ENCODE measurements at places on chromosomes 6 and 20. TPM values are rescaled to one million over a fixed set of nuclear protein-coding genes. Genes with fewer than 3 reads are reported as not detected.

TMC2 gene
- not detected for total RNA-seq

MYLK4 gene
- total RNA-seq, result not detected

RBM24 gene
- total RNA-seq, result 2.6 TPM

MROH8 gene
- 6.4 TPM for total RNA-seq

CST1 gene
- not detected for total RNA-seq

OPN5 gene
- total RNA-seq, result not detected

SLC17A3 gene
- not detected for total RNA-seq

- H3K27ac ChIP-seq, result no peak overlapping the region
- no peaks in the 10 kb centered on the region for H3K27me3 ChIP-seq
- H3K36me3 ChIP-seq, result no peaks in the 10 kb centered on the region
- DNase-seq, result no peak
- no peak overlapping the region for H3K4me3 ChIP-seq
- H3K4me1 ChIP-seq, result no peaks in the 10 kb centered on the region
Observed at GRCh38 chr6:113315879-113316278, 541.3 kb upstream of the MARCKS start.

DNA sequence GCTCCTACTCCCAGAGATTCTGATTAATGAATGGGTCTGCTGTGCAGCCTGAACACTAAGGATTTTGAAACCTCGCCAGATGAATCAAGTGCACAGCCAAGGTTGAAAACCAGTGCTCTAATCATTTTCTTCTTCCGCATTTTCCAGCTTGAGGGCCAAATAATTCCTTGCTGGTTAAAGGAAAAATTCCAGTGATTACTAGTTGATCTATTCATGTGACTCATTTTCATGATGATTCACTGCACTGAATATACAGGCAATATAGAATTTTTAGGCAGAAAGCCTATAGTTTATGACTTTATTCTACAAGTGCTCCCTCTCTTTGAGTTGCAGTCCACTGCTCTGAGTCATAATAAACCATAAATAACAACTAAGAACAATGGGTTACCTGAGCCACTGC is 80.6 kb upstream of the PROKR2 start:
- no peak overlapping the region for H3K4me3 ChIP-seq
- H3K27me3 ChIP-seq, result peaks cover 9% of the 10 kb centered on the region
- no peaks in the 10 kb centered on the region for H3K36me3 ChIP-seq
- H3K4me1 ChIP-seq, result no peaks in the 10 kb centered on the region

- H3K4me3 ChIP-seq, result no peak overlapping the region
- no peak overlapping the region for H3K27ac ChIP-seq
- peaks cover 29% of the 10 kb centered on the region for H3K4me1 ChIP-seq
- H3K27me3 ChIP-seq, result no peaks in the 10 kb centered on the region
- DNase-seq, result peak; percentile 29
Observed at GRCh38 chr20:50932691-50933280, 1.5 kb upstream of the ADNP start.

DNA sequence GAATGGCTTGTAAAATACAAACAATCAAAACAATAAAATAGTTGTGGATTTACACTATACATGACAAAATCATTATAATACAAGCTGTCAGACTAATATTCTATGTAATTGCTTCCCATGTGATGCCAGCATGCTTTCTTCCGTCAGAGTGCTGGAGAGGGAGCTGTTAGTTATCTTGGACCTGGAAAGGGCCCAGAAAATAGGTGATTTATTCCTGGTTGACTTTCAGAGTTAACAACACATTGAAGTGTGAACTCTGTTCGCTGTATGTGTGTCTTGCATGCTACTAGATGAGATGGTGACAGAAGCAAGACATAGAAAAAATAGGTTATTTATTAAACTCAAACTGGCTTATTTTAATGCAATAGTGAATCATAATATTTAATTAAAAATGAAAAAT is 70.2 kb downstream of the CDYL start:
- DNase-seq, result no peak
- H3K36me3 ChIP-seq, result no peaks in the 10 kb centered on the region
- H3K27me3 ChIP-seq, result no peaks in the 10 kb centered on the region
- no peak overlapping the region for H3K27ac ChIP-seq

DNA sequence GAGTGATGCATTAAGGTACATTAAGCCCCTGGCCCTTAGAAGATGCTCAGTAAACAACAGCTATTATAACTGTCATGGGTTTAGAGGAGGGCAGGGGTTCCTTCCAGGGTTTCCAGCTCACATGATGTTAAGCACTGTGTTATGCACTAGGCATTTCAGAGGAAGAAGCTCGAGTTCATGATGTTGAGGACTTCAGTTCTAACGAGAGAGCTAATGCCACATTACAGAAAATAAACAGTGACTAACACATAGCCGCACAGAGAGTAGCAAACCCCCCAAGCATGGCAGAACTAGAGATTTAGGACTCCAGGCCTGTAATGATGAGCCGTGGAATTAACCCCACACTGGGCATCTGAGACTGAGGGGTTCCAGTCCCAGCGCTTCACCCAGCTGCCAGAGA is 105.2 kb downstream of the UNC5CL start:
- H3K27me3 ChIP-seq, result no peaks in the 10 kb centered on the region
- DNase-seq, result no peak
- no peaks in the 10 kb centered on the region for H3K36me3 ChIP-seq
- no peaks in the 10 kb centered on the region for H3K4me1 ChIP-seq
- H3K4me3 ChIP-seq, result no peak overlapping the region

DNA sequence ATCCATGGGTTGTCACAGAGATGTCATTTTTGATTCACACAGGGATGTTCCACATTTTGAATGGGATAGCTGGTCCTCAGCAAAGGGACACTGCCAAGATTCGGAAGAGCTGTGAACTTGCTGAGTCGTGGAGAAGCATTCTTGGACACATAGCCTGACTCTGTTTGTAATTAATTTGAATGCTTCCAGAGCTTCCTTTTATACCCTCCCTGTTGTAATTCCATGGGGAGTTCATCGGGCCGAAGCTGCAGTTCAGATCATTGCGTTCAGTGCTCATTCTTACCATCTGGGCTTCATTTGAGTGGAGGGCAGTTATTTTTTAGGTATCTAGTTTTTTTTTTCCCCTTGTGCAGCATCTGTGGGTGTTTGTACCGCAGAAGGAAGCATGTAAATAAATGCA is 126.5 kb downstream of the SLC24A3 start:
- H3K36me3 ChIP-seq, result no peaks in the 10 kb centered on the region
- no peaks in the 10 kb centered on the region for H3K27me3 ChIP-seq
- no peak for DNase-seq
- H3K4me1 ChIP-seq, result peaks cover 11% of the 10 kb centered on the region
- no peak overlapping the region for H3K27ac ChIP-seq

DNA sequence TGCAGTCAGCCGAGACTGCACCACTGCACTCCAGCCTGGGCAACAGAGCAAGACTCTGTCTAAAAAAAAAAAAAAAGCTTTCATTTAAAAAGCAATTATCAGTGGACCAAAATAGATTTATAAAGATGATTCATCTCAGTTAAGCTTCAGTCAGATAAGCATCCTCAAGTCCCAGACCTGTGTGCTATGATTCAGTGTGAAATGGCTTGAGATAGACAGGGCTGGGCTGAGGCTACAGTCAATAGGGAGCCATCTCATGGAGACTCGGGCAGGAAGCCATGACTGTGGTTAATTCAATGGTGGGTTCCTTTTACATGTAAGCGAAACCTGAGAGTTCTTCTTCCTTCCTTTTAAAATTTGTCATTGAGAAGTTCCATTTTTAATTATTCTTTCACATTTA is 276.0 kb downstream of the TFAP2A start:
- no peaks in the 10 kb centered on the region for H3K4me1 ChIP-seq
- no peaks in the 10 kb centered on the region for H3K27me3 ChIP-seq
- H3K4me3 ChIP-seq, result no peak overlapping the region

GRCh38 chr20:34581341-34582184 is 23.0 kb downstream of the MAP1LC3A start:
- H3K4me3 ChIP-seq, result no peak overlapping the region
- peaks cover 25% of the 10 kb centered on the region for H3K4me1 ChIP-seq
- peaks cover 38% of the 10 kb centered on the region for H3K36me3 ChIP-seq
- no peaks in the 10 kb centered on the region for H3K27me3 ChIP-seq
- DNase-seq, result peak; percentile 67

DNA sequence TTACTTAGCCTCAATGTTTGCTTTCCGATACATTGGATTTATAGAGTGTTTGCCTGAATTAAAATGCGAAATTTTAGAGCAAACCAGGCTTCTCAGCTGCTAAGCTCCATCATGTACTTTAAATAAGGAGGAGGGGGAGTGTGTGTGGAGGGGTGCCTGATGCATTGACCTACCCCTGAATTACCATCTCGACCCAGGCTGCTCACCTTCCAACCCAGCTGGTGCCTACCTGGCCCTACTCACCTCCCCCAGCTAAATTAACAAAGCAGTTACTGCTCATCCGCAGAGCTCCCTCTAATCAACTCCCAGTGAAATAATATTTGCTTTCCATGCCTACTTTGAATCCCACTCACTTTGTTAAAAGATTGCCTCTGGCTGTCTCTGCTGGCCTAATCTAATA is 544.5 kb downstream of the MAFB start:
- no peaks in the 10 kb centered on the region for H3K4me1 ChIP-seq
- no peak overlapping the region for H3K27ac ChIP-seq
- DNase-seq, result peak; percentile 46
- H3K4me3 ChIP-seq, result no peak overlapping the region
- no peaks in the 10 kb centered on the region for H3K27me3 ChIP-seq

DNA sequence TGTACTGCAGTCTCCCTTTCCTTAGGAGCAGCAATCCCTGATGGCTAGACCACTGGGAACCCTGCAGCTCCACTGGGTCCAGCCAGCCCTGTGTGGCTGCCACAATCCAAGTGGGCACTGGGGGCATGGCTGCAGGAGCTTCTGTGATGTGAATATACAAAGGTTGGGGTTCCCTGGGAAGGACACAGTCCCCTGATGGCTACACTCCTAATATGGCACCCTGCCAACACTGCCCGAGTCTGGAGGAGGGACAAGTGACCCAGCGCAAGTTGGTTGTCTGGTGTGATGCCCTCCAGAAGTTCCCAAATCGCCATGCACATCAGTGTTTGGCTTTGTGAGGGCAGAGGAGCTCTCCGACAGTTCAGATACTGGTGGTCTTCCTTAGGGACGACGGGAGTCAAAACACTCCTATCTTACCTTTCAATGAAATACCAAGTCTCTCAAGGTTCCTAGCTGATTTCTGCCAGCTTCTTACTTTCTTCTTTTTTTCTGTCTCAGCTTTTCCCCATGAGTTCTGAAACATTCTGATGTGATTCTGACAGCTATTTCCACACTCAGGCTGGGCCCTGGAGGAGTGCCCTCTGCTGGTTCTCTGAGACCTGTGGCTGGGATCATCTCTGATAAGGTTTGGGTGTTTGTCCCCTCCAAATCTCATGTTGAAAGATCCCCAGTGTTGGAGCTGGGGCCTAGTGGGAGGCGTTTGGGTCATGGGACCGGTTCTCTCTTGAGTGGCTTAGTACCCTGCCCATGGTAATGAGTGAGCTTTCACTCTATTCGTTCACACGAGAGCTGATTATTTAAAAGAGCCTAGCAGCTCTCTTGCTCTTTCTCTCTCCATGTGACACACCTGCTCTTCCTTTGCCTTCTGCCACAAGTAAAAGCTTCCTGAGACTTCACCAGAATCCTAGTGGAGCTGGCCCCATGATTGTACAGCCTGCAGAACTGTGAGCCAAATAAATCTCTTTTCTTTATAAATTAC is 15.5 kb upstream of the ZFP57 start:
- no peak for DNase-seq
- H3K27ac ChIP-seq, result no peak overlapping the region
- no peaks in the 10 kb centered on the region for H3K4me1 ChIP-seq

DNA sequence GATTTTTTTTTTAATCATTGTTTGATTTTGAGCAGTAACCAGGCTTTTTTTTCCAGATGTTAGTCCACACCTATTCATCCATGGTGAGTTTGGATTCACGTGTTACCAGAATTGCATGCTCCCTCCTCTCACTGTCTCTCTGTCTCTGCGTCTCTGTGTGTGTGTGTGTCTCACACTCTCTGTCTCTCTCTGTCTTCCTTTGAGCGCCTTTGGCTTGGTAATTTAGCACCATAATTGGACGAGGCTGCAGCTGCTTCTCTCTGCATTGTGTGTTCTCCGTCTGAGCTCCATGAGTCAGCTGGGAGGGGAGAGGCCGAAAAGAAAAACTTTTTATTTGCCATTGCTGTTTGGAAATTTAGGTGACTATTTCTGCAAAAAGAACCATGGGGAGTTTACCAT is 3.4 kb downstream of the TFAP2B start:
- H3K36me3 ChIP-seq, result no peaks in the 10 kb centered on the region
- H3K27ac ChIP-seq, result no peak overlapping the region
- peaks cover 100% of the 10 kb centered on the region for H3K27me3 ChIP-seq
- no peak overlapping the region for H3K4me3 ChIP-seq
- no peak for DNase-seq
- H3K4me1 ChIP-seq, result peaks cover 24% of the 10 kb centered on the region

DNA sequence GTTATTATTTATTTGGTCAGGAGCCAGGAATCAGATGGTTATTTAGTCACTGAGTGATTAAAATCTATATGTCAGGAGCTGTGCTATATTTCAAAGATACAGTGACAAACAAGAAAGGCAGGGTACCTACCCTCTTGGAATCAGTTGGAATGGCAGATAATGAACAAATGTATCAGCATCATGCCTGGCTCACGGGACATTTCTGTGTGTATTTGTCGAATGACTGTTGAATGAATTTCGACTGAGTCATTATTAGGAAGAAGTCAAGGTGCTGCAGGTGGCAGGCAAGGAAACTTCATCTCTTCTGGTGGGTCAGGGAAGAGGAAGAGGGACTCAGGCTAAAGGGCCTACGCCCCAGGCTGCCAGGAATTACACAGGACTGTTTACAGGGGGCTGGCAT is 13.6 kb downstream of the PKIG start:
- H3K36me3 ChIP-seq, result peaks cover 1% of the 10 kb centered on the region
- peak overlapping the region; percentile 11 for H3K27ac ChIP-seq
- no peaks in the 10 kb centered on the region for H3K27me3 ChIP-seq
- no peak for DNase-seq

DNA sequence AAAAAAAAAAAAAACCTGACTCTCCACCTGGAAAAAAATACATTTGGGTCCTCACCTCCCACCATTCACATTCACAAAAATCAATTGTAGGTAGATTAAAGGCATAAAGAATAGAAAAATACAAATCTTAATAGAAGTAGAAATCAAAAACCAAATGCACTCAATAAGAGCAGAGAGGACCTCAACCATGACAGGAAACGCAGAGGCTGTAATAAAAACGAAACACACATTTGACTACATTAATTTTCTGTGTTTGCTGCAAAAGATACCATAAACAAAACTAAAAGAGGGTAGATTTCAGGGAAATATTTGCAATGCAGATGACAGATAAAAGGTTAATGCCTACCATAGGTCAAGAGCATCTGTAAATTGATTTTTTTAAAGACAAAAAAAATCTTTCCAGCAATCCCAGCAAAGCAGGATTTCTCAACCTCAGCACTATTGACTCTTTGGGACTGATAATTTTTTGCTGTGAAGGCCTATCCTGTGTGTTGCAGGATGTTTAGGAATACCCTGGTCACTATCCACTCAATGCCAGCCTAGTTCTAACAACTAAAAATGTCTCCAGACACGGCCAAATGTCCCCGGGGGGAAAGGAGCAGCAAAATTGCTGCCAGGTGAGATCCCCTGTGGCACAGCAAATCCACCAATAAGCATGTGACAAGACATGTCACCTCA is 9.1 kb downstream of the ETV7 start:
- no peak for DNase-seq
- H3K36me3 ChIP-seq, result no peaks in the 10 kb centered on the region
- H3K27ac ChIP-seq, result no peak overlapping the region
- no peaks in the 10 kb centered on the region for H3K4me1 ChIP-seq

Data from stomach (tissue), 19 donors.